ENCODE measurements at places on chromosomes 6 and 20. TPM values are rescaled to one million over a fixed set of nuclear protein-coding genes. Genes with fewer than 3 reads are reported as not detected.

OOEP gene
- not detected for total RNA-seq

CDYL gene
- 40.4 TPM for total RNA-seq

ZNF335 gene
- 15.5 TPM for total RNA-seq

SMIM29 gene
- 26.3 TPM for total RNA-seq

ZC2HC1B gene
- total RNA-seq: not detected

ADGRG6 gene
- total RNA-seq: 9.9 TPM

NRN1 gene
- total RNA-seq: 83.3 TPM

KCNK5 gene
- total RNA-seq: not detected

OTOR gene
- not detected for total RNA-seq

OR2B2 gene
- not detected for total RNA-seq

TBXT gene
- total RNA-seq: not detected

KIF13A gene
- total RNA-seq: 35.5 TPM

COL10A1 gene
- total RNA-seq: not detected
